ENCODE measurements at places on chromosomes 16 and 17. TPM values are rescaled to one million over a fixed set of nuclear protein-coding genes. Genes with fewer than 3 reads are reported as not detected.

The HOXB7 gene
- 1.2 TPM for total RNA-seq

The CD2BP2 gene
- total RNA-seq = 51.5 TPM

The PLXDC1 gene
- total RNA-seq = 14.4 TPM

GRCh38 chr17:1473841-1474240 lies 17.8 kb upstream of the CRK start:
- no peaks in the 10 kb centered on the region for H3K27me3 ChIP-seq
- peaks cover 82% of the 10 kb centered on the region for H3K36me3 ChIP-seq
- H3K27ac ChIP-seq = no peak overlapping the region
- no peak for DNase-seq
- no peak overlapping the region for H3K4me3 ChIP-seq

GRCh38 chr17:17440010-17440843 lies 36.6 kb upstream of the MED9 start:
- no peaks in the 10 kb centered on the region for H3K4me1 ChIP-seq
- no peak overlapping the region for H3K4me3 ChIP-seq
- DNase-seq = peak; percentile 86

DNA sequence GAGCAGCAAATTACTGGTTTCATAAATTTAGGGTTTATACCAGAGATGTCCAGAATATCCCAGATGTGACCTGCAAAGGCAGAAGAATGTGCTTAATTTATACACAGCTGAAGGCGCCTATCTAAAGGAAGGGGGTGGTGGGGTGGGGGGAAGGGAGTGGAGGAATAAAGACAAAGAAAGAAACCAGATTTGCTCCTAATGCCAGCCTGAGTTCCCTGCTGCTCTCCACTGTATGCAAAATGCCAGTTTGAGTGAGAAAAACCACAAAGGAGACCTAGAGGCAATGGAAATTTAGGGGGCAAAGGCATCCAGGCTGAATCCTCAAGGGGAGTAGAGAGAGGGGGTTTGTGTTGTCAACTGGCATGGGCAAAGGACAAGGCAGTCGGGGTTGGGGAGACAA lies 161.5 kb upstream of the TOX3 start:
- H3K4me1 ChIP-seq = no peaks in the 10 kb centered on the region
- H3K27me3 ChIP-seq = no peaks in the 10 kb centered on the region
- no peak for DNase-seq
- H3K36me3 ChIP-seq = no peaks in the 10 kb centered on the region
- H3K4me3 ChIP-seq = no peak overlapping the region
- H3K27ac ChIP-seq = no peak overlapping the region

DNA sequence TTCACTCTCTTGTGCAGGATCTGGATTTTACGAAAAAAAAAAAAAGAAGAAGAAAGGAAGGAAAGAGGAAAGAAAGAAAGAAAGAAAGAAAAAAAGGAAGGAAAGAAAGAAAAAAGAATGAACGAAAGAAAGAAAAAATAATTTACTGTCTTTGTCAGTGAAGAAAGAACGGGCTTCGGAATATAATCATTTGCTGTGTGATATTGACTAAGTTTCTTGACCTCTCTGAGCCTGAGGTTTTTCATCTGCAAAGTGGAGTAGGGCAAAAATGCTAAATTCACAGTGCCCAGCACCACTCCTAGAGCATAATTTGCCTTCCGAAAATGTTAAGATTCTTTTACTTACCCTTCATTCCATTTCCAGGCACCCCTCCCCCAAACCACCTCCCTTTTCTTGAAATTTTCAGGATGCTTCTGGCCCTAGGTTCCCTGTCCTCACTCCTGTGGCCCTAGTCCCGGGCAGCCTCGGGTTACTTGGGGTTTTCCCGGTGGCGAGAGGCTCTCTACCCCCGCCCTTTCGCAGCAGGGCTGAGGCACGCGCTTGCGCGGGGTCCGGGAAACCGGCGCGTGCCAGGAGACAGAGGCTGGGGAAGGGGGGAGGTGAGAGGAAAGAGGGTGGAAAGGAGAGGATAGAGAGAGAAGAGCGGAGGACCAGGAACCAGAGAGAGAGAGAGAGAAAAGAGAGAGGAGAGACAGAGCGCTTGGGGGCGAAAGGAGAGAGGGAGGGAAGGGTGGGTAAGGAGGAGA lies at the start of gene CNTNAP1:
Gene CNTNAP1, plus strand, starts transcription at position 556 of the 746 bp plus-strand sequence. CDS start 299 bp downstream, outside the sequence.
- H3K27me3 ChIP-seq = no peaks in the 10 kb centered on the region
- peak within 1 kb of the TSS; percentile 48 for H3K4me3 ChIP-seq
- no peaks in the 10 kb centered on the region for H3K36me3 ChIP-seq
- peaks cover 56% of the 10 kb centered on the region for H3K4me1 ChIP-seq

GRCh38 chr16:51045794-51046193 lies 105.3 kb downstream of the SALL1 start:
- H3K27ac ChIP-seq = no peak overlapping the region
- no peaks in the 10 kb centered on the region for H3K36me3 ChIP-seq
- no peak overlapping the region for H3K4me3 ChIP-seq
- DNase-seq = no peak

- H3K36me3 ChIP-seq = peaks cover 90% of the 10 kb centered on the region
- H3K4me1 ChIP-seq = peaks cover 9% of the 10 kb centered on the region
These were observed 10.7 kb downstream of the WIPI1 start for GRCh38 chr17:68446626-68447041.

- no peak overlapping the region for H3K27ac ChIP-seq
- peaks cover under 1% of the 10 kb centered on the region for H3K36me3 ChIP-seq
These were observed 2.8 kb upstream of the FUS start for GRCh38 chr16:31177136-31177535.

DNA sequence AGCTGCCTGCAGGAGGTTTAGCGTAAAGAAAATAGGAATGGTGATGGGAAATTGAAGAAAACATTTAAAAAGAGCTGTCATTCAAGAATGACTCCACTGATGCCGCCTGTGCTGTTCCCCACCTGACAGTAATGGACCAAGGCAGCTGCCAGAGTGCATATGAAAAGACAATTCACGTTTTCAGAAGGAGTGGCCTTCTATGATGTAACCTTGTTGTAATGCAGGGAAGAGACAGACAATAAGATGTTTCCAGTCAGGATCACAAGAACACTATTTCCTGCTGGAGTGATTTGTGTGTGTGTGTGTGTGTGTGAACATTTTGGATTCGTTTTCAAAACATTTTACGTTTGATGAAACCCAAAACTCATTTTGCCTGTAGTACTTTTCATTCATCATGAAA lies 203.7 kb downstream of the LGALS9B start:
- no peak overlapping the region for H3K27ac ChIP-seq
- H3K4me3 ChIP-seq = no peak overlapping the region
- no peaks in the 10 kb centered on the region for H3K27me3 ChIP-seq
- no peaks in the 10 kb centered on the region for H3K4me1 ChIP-seq
- DNase-seq = no peak
- H3K36me3 ChIP-seq = peaks cover 9% of the 10 kb centered on the region

DNA sequence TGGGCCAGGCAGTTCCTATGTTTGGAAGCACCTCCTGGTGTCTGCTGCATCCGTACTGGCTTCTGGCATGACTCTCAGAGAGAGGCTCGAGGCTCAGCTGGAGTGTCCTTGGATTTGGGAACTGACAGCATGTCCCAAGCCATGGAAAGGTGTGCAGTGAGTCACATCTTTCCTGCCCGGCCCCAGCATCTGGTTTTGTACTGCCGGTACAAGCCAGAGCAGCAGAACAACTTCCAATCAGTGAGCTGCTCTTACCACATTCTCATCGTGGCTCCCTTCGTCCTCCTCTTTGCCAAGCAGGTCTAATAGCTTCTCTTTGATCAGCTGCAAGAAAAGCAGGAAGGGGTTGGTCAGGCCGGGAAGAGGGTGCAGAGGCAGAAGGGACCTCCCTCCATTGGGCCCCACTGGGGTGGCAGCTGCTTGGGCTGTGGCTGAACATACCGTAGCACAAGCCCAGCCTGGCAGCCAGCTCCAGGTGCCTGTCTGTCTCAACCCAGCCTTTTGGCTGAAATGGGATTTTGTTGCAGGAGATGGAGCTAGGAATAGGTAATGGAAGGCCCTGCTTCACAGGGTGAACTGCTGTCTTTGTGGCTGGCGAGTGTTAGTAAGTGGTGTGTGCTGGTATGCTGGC lies 24.2 kb downstream of the SPACA3 start:
- H3K4me1 ChIP-seq = no peaks in the 10 kb centered on the region
- no peak overlapping the region for H3K27ac ChIP-seq
- H3K36me3 ChIP-seq = no peaks in the 10 kb centered on the region
- peaks cover 8% of the 10 kb centered on the region for H3K27me3 ChIP-seq
- DNase-seq = no peak
- H3K4me3 ChIP-seq = no peak overlapping the region

- H3K4me3 ChIP-seq = no peak overlapping the region
- peaks cover 5% of the 10 kb centered on the region for H3K4me1 ChIP-seq
- H3K27ac ChIP-seq = no peak overlapping the region
- no peak for DNase-seq
- H3K36me3 ChIP-seq = no peaks in the 10 kb centered on the region
These were observed 388.0 kb upstream of the TNRC6C start for GRCh38 chr17:77570565-77570898.

DNA sequence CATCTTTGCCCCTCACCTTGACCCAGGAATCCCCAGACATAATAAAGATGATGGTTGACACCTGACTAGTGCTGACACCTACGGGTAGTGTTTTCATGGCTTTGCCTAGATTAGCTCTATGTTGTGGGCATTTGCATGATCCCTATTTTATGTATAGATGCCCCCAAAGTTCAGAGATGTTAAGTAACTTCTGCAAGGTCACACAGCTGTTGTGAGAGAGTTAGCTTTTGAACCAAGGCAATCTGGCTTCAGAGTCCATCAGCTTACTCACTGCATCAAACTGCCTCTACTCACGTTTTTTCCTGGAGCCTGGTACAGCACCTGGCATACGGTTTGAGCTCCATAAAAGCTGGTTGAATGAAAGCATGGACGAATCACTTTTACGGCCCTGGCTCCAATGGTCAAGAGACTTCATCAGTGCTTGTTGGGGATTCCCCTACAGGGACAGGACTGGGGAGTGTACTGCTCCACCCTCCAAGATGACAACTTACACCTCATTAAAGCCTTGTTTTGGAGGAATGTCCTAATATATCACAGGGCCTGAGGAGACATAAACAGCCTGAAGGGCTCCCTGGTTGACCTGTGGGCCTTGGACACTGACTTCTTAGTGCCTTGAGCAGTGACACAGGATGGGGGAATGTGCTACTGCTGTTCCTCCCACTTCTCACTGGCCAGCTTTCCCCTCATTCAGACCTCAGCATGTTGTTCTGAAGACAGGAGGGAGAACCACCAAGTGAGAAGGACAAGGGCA lies 193.2 kb upstream of the ASIC2 start:
- H3K27ac ChIP-seq = no peak overlapping the region
- no peak for DNase-seq
- no peak overlapping the region for H3K4me3 ChIP-seq
- H3K36me3 ChIP-seq = no peaks in the 10 kb centered on the region
- no peaks in the 10 kb centered on the region for H3K4me1 ChIP-seq

DNA sequence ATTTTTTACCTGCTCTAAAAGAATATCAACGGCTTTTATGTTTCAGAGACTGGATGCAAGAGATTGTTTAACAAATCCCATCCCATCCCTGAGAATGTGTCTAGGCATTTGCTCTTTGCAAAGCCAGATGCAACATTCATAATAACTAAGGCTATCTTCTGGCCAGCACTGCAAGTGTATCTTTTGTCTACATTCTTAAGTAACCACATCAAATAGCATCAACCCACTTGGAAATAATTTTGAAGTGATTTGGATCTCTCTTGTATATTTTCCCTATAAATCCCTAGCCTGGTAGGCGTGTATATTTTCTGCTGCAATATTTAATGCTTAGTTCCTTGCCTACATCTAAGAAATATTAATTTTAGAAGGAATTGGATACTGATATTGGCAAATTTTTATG lies 64.3 kb downstream of the PIGL start:
- no peaks in the 10 kb centered on the region for H3K27me3 ChIP-seq
- no peaks in the 10 kb centered on the region for H3K36me3 ChIP-seq
- no peak overlapping the region for H3K27ac ChIP-seq
- H3K4me3 ChIP-seq = no peak overlapping the region

GRCh38 chr16:3591436-3591803 lies 14.2 kb upstream of the NLRC3 start:
- peak overlapping the region; percentile 55 for H3K27ac ChIP-seq
- H3K4me3 ChIP-seq = no peak overlapping the region
- no peaks in the 10 kb centered on the region for H3K36me3 ChIP-seq
- peaks cover 21% of the 10 kb centered on the region for H3K4me1 ChIP-seq

DNA sequence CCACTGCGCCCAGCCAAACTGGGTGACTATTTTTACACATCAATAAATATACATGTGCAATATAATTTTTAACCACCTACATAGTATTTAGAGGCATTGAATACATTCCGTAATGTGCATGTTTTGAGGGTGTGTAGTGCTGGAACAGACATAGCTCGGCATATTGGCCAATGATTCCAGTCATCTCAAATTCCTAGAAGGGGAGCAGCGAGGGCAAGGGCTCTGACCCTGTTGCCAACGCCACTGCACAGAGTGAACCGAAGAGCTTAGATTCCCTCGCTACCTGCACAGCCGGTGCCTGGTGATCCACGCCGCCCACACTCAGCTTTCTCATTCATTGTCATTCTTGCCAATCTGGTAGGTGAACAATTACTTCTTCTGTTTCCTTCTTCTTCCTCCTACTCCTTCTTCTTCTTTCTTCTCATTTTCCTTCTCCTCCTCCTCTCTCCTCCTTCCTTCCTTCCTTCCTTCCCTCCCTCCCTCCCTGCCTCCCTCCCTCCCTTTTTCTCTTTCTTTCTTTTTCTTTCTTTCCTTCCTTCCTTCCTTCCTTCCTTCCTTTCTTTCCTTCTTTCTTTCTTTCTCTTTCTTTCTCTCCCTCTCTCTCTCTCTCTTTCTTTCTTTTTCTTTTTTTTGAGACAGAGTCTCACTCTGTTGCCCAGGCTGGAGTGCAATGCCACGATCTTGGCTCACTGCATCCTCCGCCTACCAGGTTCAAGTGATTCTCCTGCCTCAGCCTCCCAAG lies 26.3 kb upstream of the ATP2A3 start:
- no peak overlapping the region for H3K27ac ChIP-seq
- no peaks in the 10 kb centered on the region for H3K36me3 ChIP-seq
- H3K27me3 ChIP-seq = no peaks in the 10 kb centered on the region
- peak; percentile 13 for DNase-seq
- H3K4me1 ChIP-seq = peaks cover 2% of the 10 kb centered on the region

GRCh38 chr17:7475764-7476422 lies 3.5 kb downstream of the ZBTB4 start:
- no peak for DNase-seq
- H3K36me3 ChIP-seq = no peaks in the 10 kb centered on the region
- H3K4me3 ChIP-seq = no peak overlapping the region
- no peaks in the 10 kb centered on the region for H3K27me3 ChIP-seq
- H3K4me1 ChIP-seq = peaks cover 45% of the 10 kb centered on the region

DNA sequence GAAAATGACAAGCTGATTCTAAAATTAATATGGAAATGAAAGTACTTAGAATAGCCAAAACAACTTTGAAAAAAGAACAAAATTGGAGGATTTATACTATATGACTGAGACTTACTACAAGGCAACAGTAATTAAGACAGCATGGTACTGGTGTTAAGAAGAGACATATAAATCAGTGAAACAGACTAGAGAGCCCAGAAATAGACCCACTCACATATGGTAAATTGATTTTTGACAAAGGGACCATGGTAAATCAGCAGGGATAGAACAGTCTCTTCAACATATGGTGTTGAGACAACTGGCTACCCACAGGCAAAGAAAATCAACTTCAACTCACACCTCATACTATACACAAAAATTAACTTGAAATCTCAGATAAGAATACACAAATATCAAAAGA lies 12.9 kb downstream of the CMC2 start:
- H3K4me3 ChIP-seq = no peak overlapping the region
- H3K4me1 ChIP-seq = no peaks in the 10 kb centered on the region
- H3K27ac ChIP-seq = no peak overlapping the region
- no peak for DNase-seq
- H3K36me3 ChIP-seq = no peaks in the 10 kb centered on the region
- H3K27me3 ChIP-seq = no peaks in the 10 kb centered on the region

- no peak overlapping the region for H3K27ac ChIP-seq
- H3K36me3 ChIP-seq = no peaks in the 10 kb centered on the region
- no peaks in the 10 kb centered on the region for H3K4me1 ChIP-seq
- H3K27me3 ChIP-seq = no peaks in the 10 kb centered on the region
These were observed 151.7 kb upstream of the COX10 start for GRCh38 chr17:13917634-13918033.
